ENCODE measurements at places on chromosomes 5 and 9. TPM values are rescaled to one million over a fixed set of nuclear protein-coding genes. Genes with fewer than 3 reads are reported as not detected.

Gene LRRC70
- 8.0 TPM for total RNA-seq

Gene GFI1B
- 0.09 TPM for total RNA-seq

Gene MYORG
- total RNA-seq: 6.3 TPM

DNA sequence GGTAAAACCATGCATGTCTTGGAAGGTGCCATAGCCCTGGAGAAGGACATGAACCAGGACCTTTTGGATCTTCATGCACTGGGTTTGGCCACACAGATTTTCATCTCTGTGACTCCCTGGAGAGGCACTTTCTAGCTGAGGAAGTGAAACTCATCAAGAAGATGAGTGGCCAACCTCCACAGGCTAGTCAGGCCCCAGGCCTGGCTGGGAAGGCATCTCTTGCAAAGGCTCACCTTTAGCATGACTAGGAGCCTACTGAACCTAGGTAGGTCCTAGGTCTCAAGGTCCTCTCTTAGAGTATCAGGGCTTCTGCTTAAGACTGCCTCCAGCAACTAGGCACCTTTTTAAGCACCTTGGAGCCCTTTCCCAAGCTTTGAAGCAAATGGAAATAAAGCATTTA lies 1448.7 kb upstream of the ACO1 start:
- DNase-seq: no peak

GRCh38 chr9:14909961-14910805 lies at the start of gene FREM1:
Gene FREM1 (minus strand): TSS chr9:14910428. CDS start chr9:14868977, 41,451 bp downstream.
- DNase-seq: peak; percentile 67

Gene KIF4B
- 0.18 TPM for total RNA-seq

GRCh38 chr9:105245029-105245890 lies 809 bp downstream of the SLC44A1 start:
- peak; percentile 74 for DNase-seq

GRCh38 chr9:37820142-37820541 lies 19.5 kb downstream of the DCAF10 start:
- DNase-seq: no peak

DNA sequence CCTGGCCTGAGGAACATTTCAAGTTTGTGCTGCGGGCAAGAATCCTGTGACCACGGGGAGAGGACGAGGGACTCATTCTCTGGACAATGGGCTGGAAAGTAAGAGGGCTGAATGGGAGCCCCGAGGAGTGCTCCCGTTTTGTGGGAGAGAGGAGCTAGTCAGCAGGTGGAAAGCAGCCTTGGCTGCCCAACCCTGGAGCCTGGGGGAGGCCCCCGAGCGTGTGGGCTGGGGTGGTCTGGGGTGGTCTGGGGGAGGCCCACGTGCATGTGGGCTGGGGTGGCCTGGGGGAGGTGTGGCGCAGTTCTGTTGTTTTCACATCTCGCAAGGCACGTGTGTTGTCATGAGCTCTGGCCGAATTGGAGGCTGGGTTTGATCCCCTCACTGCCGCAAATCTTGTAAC lies 27.5 kb downstream of the EHMT1 start:
- no peak for DNase-seq

GRCh38 chr5:108898707-108899106 lies 151.0 kb downstream of the FER start:
- DNase-seq: no peak

Gene BHMT
- total RNA-seq: 0.64 TPM

GRCh38 chr5:157747173-157747740 lies 3.7 kb downstream of the LSM11 start:
- DNase-seq: no peak

DNA sequence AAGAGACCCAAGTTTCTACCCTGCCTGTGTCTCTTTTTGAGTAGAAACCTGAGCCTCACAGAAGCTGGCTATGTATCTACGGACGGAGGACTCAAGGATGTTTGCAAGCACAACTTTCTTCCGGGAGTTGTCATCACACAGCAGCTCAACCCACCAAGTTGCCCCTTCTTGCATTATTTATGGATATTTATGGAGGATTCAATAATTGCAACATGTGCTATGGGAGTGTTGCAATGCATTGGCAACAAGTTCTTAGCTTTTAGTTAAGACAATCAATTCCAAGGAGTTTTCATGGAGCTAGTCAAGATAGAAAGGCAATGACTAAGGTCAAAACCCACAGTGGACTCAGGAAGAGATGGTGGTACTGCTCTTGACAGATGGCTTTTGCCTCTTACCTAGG lies 336.9 kb downstream of the ENC1 start:
- DNase-seq: no peak

GRCh38 chr5:176606032-176606431 lies 3.9 kb downstream of the GPRIN1 start:
- DNase-seq: no peak

DNA sequence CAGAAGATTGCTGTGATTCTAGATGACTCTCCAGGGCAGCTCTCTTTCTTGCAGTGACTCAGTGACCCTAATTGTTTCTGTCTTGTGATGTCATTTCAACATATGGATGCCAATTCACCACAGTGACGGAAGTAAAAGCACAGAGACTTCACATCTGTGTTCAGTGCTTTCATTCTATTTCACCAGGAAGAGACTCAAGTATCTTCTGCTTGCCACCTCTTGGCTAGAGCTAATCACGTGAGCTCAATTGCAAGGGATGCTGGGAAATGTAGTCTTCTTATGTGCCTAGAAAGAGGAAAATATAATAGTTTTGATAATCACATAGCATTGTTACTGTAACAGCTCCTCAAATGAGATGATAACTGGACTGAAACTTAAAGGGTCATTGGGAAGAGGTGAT lies 453.3 kb upstream of the KLF4 start:
- DNase-seq: no peak

- DNase-seq: no peak
Observed at GRCh38 chr5:95398989-95399388, 7.8 kb downstream of the FAM81B start.

Gene TLX3
- total RNA-seq: 5.2 TPM

Gene TRAPPC13
- total RNA-seq: 35.9 TPM

GRCh38 chr5:171310819-171311321 lies 1.8 kb downstream of the TLX3 start:
- DNase-seq: no peak

DNA sequence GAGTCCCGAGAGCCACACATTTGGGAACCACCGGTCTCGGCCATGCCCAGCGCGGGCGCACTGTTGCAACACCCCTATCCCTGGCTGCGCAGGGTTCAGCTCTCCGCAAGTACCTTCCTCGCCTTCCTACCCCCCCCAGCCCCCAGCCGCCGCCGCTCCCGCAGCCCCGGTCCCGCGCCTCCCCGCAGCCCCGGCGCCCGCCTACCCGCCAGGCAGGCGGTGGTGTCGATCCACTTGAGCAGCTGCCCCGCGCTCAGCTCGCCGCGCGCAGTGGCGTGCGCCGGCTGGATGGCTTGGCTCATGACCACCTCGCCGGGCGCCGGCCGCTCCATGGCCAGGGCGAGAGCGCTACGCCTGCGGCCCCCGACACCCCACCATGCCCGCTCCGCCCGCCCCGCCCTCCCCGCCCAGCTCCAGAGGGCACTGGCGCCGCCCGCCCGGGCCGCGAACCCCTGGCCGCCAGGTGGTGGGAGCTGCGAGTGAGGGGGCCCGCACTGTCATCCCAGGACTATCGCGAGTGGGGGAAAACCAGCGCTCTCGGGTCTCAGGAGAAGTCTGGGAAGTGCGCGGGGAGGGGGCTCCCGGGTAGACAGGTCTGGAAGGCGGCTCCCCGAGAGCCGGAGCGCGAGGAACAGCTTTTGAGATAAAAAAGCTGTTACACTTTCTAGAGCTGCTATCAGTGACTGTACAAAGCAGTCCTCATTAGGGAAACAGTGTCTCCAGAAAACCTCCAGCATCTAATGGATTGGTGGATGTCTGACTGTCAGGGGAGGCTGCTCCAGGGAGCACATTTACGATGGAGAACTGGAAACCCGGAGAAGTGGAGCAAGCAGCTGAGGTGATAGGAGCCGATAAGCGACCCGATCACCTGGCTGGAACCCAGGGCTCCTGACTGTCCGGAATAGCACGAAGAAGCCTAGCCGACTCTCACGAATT lies at the start of gene ACOT12:
ACOT12 (minus strand) TSS at position 352 of the 936 bp plus-strand sequence; CDS start at position 332, 20 bp downstream.
- no peak for DNase-seq

Gene IFNK
- not detected for total RNA-seq

DNA sequence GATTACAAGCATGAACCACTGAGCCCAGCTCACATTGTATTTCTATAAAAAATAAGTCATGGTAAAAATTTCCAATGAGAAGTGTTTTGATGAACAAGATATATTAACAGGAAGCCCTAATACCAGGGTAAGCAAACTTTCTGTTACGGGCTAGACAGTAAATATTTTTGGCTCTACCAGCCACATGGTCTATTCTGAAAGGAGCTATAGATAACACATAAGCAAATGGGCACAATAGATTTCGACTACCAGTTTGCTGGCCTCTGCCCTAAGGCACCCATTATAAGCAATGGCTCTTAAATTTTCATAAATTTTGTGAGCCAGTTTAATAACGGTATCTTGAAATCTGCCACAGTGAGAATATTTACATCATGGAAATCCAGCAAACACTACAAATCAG lies 8.1 kb downstream of the UBQLN1 start:
- DNase-seq: no peak

DNA sequence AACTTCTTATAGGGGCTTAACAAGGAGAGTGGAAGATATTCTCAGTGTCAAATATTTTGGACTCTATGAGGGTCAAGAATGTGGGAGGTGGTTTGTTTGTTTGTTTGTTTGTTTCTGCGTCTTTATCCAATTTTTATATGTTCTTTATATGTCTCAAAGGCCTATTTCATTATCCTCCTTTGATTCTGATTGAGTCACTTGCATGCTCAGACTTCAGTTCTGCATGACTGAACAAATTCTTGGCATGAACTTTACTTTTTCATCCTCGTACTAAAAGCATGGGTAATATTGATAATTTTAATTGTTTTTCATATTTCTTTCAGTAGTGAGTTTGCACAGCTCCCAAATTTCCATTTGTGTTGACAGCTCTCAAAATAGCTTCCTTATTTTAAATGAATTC lies 19.2 kb upstream of the ERBIN start:
- no peak for DNase-seq

- peak; percentile 37 for DNase-seq
Observed at GRCh38 chr9:136024696-136025316, 63.6 kb upstream of the UBAC1 start.

GRCh38 chr5:89584339-89584956 lies 701.5 kb upstream of the MEF2C start:
- no peak for DNase-seq

DNA sequence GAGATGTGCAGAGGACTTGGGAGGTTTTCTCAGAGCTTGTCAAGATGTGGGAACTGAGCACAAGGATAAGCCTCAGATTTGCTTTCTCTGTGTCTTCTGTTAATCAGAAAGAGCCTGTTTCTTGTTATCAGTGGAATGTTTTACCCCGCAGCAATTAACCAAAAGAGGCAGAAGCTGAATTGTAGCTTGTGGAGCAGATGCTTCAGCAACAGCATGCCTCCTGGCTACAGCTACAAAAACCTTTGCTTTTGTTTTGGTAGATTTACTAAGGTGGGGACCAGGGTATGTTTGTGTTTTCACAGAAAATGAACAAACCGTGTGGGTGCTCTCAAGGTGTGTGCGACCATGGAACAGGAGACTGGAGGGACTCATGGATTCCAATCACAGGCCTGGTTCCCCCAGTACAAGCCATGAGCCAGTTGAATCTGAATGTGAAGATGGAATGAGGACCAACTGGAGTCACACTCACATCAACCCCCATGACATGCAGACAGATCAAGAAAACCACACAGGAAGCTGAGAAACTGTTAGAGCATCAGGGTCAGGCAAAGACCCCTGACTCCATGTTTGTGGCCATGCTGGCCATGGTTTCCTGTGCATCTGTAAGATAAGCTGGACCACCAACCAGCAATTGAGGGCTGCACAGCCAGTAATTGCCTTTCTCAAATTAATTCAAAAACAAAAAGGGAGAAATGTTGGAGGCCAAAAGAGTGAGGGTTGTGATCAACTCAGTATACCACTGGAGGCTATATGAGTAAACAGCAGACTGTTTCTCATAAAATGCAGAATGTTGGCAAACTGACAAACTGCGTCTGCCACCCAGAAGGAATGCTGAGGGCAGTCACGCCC lies 6.9 kb downstream of the UGT3A2 start:
- DNase-seq: no peak

Gene SLC12A2
- 48.7 TPM for total RNA-seq

DNA sequence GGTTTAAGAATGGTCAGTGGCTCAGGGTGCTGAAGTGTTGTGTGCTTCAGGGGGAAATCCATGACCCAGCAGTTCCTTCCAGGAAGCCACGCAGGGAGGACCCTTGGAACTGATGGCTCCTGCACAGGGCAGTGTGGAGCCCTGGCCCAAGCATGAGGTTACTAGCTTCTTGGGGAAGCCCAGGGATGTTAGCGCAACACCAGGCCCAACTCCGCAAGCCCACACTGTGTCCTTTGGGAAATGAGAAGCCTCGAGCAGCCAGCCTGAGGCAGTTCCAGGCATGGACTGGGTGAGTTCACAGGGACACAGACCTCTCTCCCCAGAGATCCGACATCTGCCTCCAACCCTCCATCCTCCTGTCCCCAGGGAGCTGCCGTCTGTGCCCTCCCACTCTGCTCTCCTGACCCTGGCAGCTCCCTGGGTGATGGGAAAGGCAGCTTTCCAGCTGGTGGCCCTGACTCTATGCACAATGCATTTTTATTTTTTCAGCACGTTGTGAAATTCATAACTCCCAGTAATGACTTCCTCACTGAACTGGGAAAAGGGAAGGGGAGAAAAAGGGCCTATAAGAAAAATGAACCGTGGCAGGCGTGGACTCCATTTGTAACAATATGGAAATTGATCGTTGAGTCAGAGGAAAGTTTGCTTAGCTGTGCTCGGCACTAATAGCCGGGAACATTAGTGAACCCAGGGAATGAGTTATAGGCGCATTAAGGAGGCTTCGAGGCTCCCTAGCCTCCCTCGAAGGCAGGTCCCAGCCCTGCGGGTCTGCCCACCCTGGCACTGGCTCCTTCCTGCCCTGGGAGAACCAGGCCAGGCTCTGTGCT lies 34.1 kb downstream of the LMX1B start:
- DNase-seq: no peak

DNA sequence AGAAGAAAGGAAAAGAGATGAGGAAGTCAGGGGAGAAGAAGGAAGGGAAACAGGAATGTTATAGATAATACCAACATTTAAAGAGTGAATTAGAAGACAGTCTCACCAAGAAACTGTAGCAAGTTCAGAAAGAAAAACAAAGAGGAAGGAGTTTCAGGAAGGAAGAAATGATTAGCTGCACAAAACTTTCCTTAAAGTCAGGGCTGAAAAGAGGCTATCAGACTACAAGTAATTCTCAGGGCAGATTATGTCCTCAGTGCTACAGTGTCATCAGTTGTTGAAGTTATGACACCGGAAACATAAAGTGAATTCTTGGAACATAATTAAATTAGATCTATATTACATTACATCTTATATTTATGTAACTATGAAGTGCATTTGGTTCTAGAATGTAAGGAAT lies 226.9 kb downstream of the ARRDC3 start:
- DNase-seq: no peak

- DNase-seq: no peak
Observed at GRCh38 chr9:138052322-138052615, 174.7 kb downstream of the CACNA1B start.

Gene OBP2B
- total RNA-seq: not detected

DNA sequence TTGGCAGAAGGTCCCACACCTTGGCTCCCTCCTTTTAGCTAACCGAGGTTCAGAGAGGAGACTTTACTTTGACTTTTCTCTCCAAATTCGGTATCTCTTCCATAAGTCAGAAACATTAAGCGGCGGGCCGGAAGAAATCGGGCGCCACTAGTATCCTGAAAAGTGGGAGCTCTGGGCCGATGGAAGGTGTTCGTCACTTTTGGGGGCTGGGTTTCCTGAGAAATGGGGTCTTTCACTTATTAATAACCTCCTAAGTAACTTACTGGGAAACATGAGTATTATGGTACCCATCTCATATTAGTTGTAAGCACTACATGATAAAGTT lies 716 bp downstream of the STX17 start:
- no peak for DNase-seq

Gene ZDHHC11
- 11.6 TPM for total RNA-seq

Gene S1PR3
- total RNA-seq: 13.2 TPM

All from cerebellum (tissue), 4 donors.